ENCODE measurements at places on chromosomes 3 and 15.
A peak's percentile ranks its signal among the peaks of the same experiment; 100 is the strongest.

- DNase-seq, result no peak
Observed at GRCh38 chr3:38043486-38043885, 4.5 kb downstream of the DLEC1 start.

DNA sequence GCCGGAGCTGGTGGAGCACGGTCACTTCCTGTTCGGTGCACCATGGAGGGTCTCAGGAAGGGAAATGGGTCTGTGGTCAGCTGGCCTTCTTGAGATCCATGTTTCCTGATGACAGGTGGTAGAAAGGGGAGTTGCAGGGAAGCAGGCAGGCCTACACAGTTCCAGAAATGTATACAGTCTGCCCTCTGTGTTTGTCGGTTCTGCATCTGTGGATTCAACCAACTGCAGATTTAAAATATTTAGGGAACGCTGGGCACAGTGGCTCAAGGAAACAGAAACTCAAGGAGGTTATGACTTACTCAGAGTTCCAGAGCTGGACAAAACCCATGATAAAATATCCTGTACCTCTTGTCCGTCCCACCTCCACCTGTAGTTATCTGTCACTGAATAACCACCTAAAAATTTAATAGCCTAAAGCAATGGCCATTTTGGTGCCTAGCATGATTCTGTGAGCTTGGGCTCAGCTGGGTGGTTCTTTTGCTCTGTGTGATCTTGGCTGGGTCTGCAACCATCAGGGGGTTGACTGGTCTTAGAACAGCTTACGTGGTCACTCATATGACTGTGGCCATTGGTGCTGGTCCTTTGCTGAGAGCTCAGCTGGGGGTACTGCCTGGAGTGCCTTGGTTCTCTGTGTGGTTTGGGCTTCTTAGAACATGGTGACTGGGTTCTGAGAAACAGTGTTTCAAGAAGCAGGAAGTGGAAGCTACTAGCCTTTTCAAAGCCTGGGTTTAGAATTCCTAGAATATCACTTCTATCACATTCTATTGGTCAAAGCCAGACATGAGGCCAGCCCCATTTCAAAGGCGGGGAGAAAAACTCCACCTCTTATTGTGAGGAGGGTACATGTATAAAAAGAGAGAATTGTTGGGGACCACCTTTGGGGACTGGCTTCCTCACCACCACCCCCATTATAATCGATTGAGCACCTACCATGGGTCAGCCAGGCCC lies 239.7 kb upstream of the BHLHE40 start:
- no peak for DNase-seq

DNA sequence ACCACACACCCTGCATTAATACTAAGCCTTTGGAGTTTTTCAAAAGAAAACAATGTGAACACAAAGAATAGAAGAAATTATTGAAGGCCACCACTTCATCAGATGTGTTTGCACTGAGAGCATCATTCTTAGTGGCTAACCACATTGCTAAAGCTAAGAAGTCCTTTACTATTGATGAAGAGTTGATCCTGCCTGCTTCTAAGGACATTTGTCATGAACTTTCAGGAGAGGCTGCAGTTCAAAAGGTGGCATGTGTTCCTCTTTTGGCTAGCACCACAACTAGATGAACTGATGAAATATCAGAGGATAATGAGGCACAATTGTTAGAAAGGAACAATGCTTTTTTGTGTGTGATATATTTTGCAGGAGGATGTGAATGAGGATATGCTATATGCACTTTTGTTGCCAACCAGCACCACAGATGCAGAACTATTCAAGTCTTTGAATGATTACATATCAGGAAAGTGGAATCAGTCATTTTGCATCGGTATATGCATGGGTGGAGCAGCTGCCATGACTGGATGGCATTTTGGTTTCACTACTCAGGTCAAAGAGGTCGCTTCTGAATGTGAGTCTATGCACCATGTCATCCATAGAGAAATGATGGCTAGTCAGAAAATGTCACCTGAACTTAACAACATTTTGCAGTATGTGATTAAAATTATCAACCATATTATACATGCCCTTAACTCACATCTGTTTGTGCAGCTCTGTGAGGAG lies 2.5 kb upstream of the EID1 start:
- DNase-seq, result no peak

DNA sequence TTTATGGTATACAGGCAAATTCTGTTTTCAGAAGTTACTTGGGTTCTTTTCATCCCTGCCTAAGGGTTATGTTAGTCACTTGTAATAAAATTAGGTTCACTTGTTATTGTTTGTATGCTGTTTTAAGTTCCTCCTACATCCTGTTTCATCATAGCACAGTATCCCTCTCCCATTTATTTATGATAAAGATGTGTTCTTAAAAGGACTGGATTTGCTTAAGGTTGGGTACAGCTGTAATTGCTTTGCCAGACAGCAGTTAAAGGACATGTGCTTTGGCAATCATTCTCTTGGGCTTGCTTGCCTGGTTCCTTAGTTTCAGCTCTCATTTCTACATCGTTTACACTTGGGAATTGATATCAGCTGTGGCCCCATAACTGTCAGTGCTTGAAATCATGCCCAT lies 11.7 kb downstream of the ATP2C1 start:
- no peak for DNase-seq

DNA sequence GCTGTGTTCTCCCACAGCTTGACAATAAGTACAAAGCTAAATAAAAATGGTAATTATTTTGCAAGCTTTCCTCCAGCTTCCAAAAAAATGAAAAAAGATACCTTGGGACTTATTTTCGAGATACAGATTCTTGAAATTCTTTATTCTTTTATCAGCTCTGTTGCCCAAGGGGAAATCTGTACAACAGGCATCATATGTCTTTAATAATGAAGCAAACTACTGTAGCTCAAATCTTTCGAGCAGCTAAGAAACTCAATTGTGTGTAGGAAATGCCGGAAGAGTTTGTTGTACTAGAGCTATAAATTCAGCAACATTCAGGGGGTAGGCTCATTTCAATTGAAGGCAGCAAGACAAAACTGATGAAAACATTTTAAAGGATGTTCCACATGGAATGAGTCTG lies 297.7 kb downstream of the GBE1 start:
- DNase-seq, result no peak

- no peak for DNase-seq
Observed at GRCh38 chr3:150868282-150868681, 37.0 kb downstream of the MINDY4B start.

DNA sequence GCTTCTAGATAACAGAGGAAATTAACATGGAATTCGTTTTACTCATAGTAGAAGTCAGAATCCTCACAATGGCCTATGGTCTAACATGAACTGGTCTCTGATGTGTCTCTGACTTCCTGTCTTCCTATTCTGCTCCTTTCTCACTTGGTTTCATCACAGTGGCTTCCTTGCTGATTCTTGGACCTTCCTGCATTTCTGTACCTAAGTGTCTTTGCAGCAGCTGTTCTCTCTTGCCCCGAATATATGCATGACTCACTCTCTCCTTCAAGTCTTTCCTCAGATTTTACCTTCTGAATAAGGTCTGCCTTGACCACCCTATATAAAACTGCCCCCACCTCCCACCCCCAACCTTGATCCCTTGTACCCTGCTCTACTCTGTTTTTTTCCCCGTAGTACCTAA lies 14.1 kb downstream of the ARL13B start:
- DNase-seq, result no peak

DNA sequence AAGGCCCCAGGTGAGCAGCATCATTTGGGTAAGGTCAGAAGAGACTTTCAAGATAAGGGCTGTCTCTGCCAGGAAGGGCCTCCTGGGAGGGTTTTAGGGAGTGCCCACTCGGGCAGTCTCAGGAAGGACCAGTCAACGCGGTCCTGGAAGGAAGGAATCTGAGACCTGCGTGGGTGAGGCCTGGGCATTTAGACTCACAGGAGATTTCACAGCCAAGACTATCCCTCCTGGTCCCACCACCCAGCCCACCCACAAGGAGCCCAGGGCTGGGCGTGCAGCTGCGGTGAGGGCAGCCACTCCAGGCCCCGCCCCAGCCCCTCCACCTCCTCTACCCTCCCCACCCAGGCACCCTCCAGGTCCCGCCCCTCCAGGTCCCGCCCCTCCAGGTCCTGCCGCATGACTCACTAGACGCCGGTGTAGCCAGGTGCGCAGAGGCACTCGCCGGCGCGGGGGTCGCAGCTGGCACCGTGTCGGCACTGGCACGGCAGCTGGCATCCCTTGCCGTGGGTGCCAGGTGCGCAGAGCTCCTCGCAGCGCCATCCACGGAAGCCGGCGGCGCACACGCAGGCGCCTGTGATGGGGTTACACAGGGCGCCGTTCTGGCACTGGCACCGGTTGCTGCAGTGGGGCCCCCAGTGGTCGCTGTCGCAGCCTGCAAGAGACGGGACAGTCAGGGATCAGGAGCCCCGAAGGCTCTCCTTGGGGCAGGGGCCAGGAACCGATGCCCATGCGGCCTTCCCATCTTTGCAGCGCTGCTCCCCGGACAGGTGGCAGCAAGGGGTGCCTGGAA lies 112.7 kb downstream of the RAB11A start:
- peak; percentile 84 for DNase-seq

GRCh38 chr15:74723754-74724334 lies 1.5 kb downstream of the CYP1A1 start:
- no peak for DNase-seq

- DNase-seq, result no peak
Observed at GRCh38 chr3:174162550-174162949, 696.6 kb upstream of the NAALADL2 start.

DNA sequence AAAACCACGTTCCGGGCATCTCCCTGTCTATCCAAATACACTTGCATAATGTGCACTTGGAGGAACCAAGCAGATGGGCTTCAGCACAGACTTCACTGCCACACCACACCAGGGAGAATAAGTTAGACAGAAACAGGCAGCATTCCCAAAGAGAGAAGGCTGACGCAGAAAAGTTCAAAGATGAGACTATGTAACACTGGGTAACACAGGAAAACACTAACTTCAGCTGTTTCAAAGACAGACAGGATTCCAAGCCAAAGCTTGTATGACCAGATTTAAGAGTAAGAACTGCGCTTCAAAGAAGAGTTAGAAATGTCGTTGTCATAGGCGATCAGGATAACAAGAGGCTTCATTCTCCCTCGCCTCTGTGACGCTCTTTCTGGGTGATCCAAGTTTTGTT lies 19.9 kb downstream of the SLC51A start:
- DNase-seq, result no peak

Measured in activated effector memory CD4-positive, alpha-beta T cell treated with anti-CD3 and anti-CD28 coated beads, Interleukin-2, amount 50 U/mL, for 16 hours (primary cell).